ENCODE measurements at places on chromosomes 5 and 9. TPM values are rescaled to one million over a fixed set of nuclear protein-coding genes. Genes with fewer than 3 reads are reported as not detected.

DNA sequence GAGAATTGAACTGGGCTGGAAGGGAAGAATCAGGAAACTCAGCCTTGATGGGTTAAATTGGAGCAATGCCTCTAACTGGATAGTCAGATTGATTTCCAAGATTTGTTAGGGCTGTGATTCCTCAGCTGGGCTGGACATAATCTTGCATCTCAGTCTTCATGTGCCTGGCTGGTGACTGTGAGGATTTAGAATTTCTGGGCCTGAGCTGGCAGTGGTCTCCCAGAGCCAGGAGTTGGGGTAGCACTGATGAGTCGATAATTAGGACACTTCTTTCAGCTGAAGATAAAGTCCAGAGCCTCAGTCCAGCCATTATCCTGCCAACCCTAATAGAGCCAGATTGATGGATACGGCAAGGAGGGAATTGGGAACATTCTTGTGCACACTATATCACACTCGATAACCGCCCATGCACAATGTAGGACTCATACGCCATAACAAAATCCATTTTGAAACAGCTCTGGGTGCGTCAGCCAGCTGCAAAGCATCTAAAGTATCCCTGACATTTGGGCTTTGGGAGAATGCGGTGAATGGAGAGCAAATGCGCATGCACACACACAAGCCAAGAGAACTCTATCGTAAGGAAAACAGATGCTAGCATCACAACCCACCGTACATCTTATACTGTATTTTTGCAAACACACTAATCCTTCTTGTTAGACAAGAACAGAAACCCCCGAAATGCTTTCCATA is 405.1 kb upstream of the KLF4 start:
- DNase-seq: no peak

DNA sequence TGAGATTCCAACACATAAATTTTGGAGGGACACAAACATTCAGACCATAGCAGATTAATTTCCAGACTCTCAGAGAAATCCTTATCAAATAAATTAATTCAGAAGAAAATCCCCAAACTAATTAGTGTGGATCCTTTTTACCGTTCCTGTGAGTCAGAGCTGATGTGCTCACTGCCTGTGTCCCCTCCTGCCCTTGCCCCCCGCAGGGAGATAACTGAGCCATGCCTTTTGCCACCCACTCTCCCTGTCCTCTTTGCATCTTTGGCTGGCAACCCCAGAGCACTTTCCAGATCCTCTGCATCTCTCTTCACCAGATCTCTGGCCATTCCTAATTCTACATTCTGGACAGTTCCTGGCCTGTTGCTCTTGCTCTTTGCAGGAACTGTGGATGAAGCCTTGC is 135.4 kb upstream of the MAP1B start:
- DNase-seq: no peak

DNA sequence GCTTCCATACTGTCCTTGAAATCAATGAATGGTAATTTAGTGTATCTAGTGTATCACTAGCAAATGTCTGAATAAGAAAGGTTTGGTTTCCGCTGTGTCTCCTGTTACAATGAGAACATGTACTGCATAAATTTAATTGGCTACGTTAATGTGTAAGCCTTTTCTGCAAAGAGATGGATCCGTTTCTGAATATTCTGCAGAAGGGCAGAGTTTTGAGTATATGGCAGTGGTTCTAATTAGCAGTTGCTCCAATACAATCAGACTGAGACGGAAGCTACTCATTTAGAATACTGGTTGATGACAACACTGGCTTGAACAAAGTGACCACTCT is 555 bp upstream of the PCDHGC4 start:
- no peak for DNase-seq

DNA sequence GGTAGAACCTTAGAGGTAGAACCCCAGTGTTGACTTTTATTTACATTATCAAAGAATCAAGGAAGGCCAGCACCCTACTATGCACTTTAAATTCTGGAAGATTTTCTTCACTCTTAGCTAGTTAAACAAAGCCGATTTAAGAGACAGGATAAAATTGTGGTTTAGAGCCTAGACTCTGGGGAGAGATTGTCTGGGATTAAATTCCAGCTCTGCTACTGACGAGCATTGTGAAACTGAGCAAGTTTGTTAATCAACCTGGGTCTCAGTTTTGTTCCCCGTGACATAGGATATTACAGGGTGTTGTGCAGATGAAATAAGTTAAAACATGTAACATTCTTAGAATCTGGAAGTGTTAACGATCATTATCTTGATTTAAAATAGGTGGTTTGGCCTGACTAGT is 83.5 kb downstream of the FEM1C start:
- no peak for DNase-seq

GRCh38 chr9:14136646-14137370 is 177.1 kb downstream of the NFIB start:
- DNase-seq: no peak

GRCh38 chr5:131324303-131324702 is 60.5 kb downstream of the CDC42SE2 start:
- peak; percentile 47 for DNase-seq

- DNase-seq: peak; percentile 85
Observed at GRCh38 chr9:129875687-129876395, 40.6 kb downstream of the USP20 start.

DNA sequence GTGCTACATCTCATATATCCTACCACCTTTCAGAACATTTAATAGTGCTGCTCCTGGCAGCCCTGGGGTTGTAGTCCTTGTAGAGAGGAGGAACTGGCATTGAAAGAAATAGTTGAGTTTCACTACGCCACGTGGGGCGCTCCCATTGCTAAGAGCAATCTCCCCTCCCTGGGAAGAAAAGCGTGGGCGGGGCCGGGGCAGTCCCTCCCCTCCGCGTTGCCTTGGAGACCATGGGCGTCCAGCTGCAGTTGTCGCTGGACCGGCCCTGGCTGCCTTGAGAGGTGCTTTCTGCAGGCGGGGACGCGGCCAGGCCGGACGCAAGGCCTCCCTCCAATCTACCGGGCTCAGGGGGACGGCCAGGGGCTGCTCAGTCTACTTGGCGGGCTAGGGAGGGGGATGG is 368 bp upstream of the CCDC180 start:
- DNase-seq: peak; percentile 9

DNA sequence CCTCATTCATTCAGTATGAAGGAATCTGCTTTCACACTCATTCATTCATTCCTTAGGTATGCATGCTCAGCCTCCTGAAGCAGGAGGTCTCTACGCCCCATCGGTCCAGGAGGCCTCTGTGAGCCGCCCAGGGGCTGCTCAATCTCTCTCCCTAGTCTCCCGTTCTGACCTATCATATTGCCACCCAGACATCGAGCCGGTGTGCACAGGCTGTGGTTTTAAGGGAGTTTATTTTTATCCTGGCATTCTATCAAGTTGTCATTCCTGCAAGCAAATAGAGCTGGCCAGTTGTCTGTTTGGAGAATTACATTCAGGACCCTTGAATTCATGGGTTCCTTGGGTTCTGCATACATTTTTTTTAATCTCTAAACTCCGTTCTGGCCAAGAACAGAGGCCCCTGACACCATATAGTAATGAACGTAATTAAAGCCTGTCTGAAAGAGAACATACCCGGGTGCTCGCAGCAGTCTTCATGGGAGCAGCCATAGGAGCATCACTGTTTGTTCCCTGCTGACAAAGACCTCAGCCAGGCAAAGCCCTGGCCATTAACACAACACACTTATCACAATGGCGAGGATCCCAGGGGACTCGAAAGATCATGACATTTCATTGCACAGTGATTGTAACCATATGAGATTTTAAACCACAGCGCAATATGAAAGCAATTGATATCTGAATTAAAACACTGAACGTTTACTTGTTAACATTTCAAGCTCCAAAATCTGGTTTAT is 80.9 kb downstream of the ADAMTS16 start:
- DNase-seq: peak; percentile 56

The IFNA13 gene
- not detected for total RNA-seq

The SPACA9 gene
- total RNA-seq: 5.5 TPM

The CXCL14 gene
- total RNA-seq: not detected

The FAM200C gene
- 4.9 TPM for total RNA-seq

- no peak for DNase-seq
Observed at GRCh38 chr9:82553654-82554366, 509.1 kb downstream of the RASEF start.

The SHOC1 gene
- total RNA-seq: not detected

DNA sequence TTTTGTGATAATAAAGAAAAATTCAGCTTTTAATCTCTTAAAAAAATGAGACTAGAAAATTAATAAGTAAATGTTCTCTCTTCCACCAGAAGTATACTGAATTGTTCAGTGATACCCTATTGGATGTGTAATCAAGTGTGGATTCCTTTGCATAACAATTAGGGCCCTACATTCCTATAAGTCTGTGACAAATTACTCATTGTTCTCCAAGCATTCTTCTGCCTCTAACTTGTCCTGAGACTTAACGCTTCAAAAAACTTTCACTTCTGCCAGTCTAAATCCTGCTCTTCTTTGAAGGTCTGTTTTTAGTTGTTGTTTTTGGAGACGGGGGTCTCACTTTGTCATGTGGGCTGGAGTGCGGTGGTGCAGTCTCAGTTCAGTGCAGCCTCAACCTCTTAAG is 9.2 kb upstream of the DDX46 start:
- DNase-seq: no peak

DNA sequence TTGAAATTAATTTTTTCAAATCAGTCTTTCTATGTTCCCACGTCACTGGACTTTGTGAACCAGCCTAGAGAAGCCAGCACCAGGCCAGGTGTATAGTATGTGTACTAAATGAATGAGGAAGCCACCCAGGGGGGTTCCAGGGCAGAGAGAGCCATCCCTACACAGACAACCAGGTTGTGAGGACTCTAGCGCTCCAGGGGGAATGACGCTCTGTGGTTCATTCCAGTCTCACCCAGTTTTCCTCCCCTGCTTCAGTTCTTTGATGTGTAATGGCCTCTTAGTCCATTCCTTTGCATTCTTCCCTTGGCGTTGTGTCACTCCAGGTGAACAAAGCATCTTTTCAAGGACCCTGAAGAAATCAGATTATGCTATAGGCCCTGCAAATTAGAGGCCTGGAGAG is 330.6 kb downstream of the NSG2 start:
- DNase-seq: no peak

GRCh38 chr5:61449804-61450492 is 117.9 kb downstream of the ZSWIM6 start:
- peak; percentile 22 for DNase-seq

The NCS1 gene
- total RNA-seq: 44.9 TPM

The WDR31 gene
- 1.9 TPM for total RNA-seq

GRCh38 chr9:134366223-134367031 is 40.2 kb downstream of the RXRA start:
- peak; percentile 83 for DNase-seq

The OLFML2A gene
- total RNA-seq: 9.4 TPM

DNA sequence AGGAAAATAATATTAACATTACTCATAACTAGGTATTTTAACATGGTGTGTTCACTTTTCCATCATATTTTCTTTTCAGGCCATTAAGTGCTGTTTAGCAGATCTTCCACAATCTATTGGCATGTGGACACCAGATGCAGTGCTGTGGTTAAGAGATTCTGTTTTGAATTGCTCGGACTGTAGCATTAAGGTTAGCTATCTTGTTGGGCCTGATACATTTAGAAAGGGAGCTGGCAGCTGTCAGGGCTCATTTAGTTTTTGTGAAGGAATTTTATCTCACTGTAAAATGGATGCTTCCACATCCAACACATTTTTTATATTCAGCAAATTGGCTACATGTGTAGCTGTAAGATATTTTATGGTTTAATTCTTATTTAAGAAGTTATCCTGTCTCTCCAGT is 20.7 kb upstream of the TMOD1 start:
- DNase-seq: no peak

DNA sequence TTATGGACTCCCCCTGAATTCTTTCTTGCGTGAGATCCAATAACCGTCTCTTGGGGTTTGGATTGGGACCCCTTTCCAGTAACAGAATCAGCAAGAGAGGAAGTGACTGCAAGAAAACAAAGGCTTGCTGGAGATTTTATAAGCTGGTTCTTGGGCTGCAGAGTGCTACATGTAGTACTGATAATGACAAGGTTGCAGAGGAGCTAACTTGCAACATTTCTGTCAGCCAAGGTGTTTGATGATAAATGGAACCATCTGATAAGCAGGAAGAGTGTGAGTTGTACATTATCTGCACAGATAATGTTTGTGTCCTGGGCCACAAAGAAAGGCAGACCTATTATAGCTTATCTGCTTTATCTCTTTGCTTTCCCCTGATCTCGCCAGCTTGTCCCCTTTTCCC is 37.1 kb downstream of the DNAJB5 start:
- no peak for DNase-seq

The LMBRD2 gene
- total RNA-seq: 14.2 TPM

- DNase-seq: no peak
Observed at GRCh38 chr9:90727488-90727887, 74.1 kb upstream of the SYK start.

The SLC6A18 gene
- total RNA-seq: not detected

DNA sequence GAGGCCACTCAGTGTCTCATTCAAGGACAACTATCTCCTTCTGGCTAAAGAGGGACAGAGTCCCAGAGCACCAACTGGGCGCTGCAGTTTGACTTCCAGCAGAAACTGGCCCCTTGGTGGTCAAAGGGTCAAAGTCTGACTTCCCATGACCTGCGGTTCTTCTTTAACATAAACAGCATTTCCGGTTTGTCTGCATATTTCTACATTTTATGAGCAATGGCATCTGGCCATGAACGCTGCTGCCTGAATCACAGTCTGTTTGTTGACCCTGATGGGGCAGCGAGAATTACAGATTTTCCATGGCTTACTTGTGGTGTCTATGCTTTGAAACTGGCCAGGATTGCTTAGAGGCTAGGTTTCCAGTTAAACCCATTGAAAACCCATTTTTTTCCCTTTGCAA is 1.3 kb downstream of the TNFSF15 start:
- DNase-seq: no peak

The ERCC8 gene
- 19.5 TPM for total RNA-seq

GRCh38 chr9:22105005-22105722 is 96.1 kb upstream of the CDKN2B start:
- DNase-seq: no peak

GRCh38 chr5:143314659-143315058 is 88.8 kb downstream of the NR3C1 start:
- DNase-seq: no peak

GRCh38 chr9:125145425-125145824 is 2.1 kb upstream of the SCAI start:
- DNase-seq: no peak

- no peak for DNase-seq
Observed at GRCh38 chr9:117542021-117542420, 127.2 kb upstream of the ASTN2 start.

- peak; percentile 39 for DNase-seq
Observed at GRCh38 chr9:33452828-33453271, 5.5 kb upstream of the AQP3 start.

The SARDH gene
- 17.3 TPM for total RNA-seq

The ANKRD55 gene
- total RNA-seq: not detected

The GLDC gene
- 26.3 TPM for total RNA-seq

- DNase-seq: no peak
Observed at GRCh38 chr9:100170085-100170484, 71.0 kb downstream of the INVS start.

The MEIKIN gene
- total RNA-seq: not detected

GRCh38 chr5:159768243-159768642 is 148.0 kb upstream of the ADRA1B start:
- DNase-seq: no peak

The SYK gene
- not detected for total RNA-seq

GRCh38 chr5:36200513-36200912 is 41.2 kb downstream of the NADK2 start:
- no peak for DNase-seq

- DNase-seq: no peak
Observed at GRCh38 chr5:1501372-1502045, 22.3 kb downstream of the LPCAT1 start.

Measured in G401 (cell line).